ENCODE measurements at places on chromosomes 11 and 22.

GRCh38 chr11:20112291-20113148, 47.8 kb downstream of the DBX1 start:
- peak; percentile 92 for DNase-seq

DNA sequence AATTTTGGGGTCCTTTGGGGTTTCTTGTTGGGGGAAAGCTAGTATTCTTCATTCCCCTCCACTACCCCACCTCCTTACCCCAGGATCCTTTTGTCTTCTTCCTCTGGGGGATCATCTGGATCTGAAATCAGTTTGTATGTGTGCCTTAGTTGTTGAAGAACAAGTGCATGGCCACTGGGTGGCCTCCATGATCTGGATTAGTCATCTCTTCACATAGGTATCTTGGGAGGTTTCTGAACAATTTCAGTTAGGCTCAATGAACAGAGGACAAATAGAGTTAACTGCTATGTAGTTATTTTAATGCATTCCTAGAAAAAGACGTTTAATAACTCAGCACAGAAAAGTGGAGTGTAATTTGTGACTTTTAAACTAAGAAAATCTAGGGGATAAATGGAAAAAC, 7.1 kb upstream of the VWA5A start:
- DNase-seq: no peak

GRCh38 chr22:48098921-48099245, 1336.4 kb downstream of the TBC1D22A start:
- DNase-seq: no peak

DNA sequence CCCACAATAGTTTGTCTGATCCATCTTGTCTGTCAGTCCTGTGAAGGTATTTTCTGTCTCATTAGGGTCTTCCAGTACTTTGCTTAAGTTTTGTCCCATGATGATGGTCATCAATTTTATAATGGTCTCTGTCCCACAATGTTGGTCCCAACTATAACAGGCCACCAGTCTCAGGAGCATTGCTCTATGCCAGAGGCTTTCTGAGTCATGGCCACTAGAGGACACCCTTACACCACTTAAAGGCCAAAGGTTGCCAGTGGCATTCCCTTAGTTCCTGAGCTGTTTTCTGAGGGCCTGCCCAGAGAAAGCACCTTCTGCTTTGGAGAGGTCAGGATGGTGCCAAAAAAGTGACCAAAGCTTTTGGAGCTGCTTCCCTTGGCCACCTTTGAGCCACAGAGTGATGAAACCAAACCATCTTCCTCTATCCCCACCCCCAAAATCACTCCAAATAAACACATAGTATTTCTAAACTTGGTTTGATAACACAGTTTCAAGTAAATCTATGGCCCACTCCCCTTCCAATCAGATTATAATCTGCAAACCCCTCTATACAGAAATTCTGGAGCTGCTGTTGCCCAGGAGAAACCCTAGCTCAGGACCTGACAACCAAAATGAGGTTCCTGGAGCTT, 19.3 kb downstream of the EIF3F start:
- no peak for DNase-seq

GRCh38 chr11:113952588-113952987, 22.3 kb upstream of the HTR3A start:
- DNase-seq: no peak
